NAMALWA (cell line): ENCODE measurements at places on chromosomes 7 and 10.

GRCh38 chr10:35392482-35393228, 56.3 kb downstream of the CCNY start:
- no peak for DNase-seq

- no peak for DNase-seq
Observed at GRCh38 chr7:122438006-122438405, 133.5 kb upstream of the FEZF1 start.

- no peak for DNase-seq
Observed at GRCh38 chr7:15554081-15554480, 7.7 kb downstream of the AGMO start.

DNA sequence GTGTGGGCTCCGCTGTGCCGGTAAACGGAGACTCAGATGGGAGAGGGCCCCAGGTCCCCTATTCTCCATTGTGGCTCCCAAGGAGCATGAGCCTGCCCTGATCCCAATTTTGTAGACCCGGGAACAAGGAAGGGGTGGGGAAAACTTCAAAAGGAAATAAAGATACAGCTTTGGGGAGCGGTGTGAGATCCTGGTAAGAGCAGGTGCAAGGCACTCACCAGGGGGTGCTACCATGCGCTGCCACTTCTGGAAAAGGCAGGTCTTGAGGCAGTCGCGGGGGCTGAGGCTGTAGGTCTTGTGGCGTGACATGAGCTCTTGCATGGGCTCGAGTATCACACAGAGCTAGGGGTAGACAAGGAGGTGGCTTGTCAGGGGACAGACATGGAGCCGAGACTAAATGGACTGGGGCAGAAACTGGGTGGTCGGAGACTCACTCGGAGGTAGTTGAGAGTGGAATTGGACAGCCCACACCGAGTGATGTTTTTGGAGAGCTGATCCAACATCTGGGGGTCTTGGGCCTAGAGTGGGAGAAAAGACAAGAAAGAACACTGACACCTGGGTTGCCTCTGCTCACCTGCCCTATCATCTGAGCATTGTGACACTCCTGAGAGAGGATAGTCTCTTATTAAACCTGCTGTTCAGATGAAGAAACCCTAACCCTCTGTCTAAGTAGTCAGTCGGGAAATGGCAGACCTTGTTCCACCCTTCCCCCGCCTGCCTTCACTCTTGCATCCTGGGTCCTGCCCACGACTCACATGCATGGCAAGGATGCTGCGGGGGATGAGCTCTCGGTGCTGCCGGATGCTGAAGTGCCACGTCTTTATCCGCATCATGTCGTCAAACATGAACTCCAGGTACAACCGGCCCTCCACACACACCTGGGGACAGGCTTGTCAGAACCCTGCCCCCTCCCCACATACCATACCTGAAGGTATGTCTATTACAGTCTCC, 10.7 kb downstream of the LDB1 start:
- DNase-seq: no peak

GRCh38 chr7:36637417-36637816, 86.9 kb downstream of the AOAH start:
- DNase-seq: no peak

DNA sequence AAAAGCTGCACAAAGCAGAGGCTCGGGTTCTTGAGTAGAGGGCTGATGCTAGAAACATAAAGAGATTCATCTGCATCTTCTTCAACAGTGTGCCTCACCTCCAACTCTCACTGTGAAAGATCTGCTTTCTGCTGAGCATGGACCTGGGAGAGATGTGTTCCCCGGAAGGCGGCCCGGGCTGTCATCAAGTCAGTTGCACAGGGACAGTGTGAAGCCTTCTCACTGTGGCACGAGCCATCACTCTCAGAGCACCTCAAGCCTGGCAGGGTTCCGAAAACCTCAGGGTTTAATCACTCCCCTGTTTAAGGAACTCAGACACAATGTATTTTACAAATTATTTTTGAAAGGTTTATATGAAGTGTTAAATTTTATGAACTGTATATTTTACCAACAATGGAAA, 98.7 kb downstream of the RBM20 start:
- DNase-seq: no peak

GRCh38 chr7:132463922-132464321, 112.3 kb downstream of the PLXNA4 start:
- DNase-seq: no peak

DNA sequence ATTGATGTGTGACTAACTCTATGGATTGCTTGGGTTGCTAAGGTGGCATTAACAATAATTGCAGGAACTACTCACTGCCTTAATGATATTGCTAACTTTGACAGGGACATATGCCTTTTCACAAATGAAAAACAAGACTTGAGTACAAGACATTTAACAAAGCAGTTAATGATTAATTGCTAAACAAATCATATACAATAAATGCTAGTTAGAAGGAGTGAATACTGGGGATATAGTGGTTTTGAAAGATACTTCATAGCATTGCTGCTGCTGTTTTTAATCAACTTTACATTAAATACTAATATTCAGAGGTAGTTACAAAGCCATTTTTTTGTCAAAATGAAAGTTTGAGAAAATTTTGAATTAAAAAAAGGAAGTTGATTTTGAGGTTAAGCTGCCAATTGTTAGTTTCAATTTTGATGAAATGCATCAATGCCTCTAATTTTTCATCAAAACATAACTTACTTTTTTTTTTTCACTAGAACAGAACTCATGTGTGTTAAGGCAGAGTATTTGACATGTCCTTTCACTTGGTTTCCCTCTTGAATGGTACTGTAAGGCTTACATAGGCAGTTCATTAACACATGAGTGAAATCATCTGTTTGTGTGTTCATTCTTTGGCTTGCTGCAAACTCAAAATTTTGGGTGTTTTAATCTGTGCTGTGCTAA, 106.2 kb upstream of the SEMA3D start:
- DNase-seq: peak; percentile 42

DNA sequence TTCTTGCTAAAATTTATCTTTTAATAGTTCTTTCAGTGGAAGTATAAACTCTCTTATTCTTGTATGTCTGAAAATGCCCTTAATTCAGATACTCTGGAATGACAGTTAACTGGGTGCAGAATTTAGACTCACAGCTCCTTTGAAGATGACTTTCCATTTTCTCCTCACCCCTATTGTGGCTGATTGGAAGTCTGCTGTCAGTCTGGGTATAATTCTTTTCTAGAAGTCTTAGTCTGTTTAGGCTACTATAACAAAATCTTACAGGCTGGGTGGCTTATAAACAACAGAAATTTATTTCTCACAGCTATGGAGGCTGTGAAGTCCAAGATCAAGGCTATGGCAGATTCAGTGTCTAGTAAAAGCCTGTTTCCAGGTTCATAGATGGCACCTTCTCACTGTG, 145.2 kb upstream of the GDF10 start:
- DNase-seq: no peak

DNA sequence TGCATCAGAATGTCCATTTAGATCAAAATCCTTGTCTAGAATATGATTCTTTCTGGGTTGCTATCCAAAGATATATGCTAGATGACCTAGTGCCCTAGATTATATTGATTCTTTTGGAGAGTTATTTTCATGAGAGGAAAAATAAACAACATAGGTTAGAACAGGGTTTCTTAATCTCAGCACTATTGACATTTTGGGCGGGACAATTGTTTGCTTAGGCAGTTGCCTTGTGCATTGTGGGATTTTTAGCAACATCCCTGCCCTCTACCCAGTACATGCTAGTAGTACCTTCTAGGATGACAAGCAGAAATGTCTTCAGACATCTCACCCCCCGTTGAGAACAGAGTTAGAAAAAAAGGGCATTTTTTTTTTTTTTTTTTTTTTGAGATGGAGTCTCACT, 25.1 kb upstream of the LAMB1 start:
- DNase-seq: no peak

- peak; percentile 94 for DNase-seq
Observed at GRCh38 chr10:132163278-132163765, 23.4 kb upstream of the DPYSL4 start.

DNA sequence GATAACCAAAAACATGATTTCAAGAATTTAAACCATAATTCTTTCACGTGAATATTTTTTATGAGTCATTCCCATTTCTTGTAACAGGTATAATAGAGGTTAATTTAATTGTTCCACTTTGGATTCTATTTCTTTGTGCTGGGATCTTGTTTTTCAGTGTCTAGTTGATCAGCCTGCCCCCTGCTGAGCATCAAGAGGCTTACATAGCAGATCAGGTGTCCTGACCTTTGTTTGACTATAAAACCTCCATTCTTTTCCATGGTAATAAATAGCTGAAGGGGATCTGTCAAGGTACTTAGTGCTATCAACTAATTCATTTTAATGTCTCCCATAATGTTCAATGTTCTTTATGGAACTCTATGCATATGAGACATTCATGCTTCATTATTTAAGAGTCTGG, 4.9 kb downstream of the COL17A1 start:
- DNase-seq: peak; percentile 39

GRCh38 chr10:13987446-13987845, 343.3 kb downstream of the FRMD4A start:
- DNase-seq: no peak

DNA sequence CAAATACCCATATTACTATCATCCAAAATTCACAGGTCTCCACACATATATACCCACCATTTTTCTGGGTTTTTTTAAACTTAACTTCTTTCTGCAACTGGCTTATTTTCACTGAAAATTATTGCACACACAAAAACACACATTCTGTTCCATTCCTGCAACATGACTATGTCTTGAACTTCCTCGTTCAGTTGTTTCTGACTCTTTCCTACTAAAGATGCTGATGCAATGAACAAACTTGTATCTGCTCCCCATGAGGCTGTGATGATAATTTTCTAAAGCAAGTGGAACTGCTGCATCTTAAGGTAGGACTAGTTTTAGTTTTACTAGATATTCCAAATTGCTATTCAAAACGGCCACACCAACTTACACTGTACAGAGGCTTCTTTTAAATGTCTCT, 77.7 kb downstream of the OSBPL3 start:
- no peak for DNase-seq

DNA sequence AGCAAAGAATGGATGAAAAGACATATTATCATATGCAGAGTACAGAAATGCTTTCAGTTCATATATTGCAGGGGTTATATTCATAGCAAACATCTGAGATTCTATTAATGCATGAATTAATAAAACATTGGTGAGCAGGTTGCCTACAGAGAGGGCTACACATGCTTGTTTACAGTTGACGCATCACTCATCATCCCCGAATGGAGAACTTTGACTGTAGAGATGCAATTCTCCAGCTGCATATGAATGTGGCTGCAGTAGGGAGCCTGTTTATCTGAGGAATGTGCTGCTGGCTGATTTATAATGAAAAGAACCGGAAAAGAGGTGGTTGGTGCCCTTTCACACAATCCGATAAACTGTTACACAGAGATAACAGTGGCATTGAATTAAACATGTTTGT, 116.5 kb downstream of the GRM3 start:
- DNase-seq: no peak

- no peak for DNase-seq
Observed at GRCh38 chr7:155865830-155866525, 53.7 kb upstream of the SHH start.
